ENCODE measurements at places on chromosomes 6 and 20.

- no peak for DNase-seq
Measured at GRCh38 chr6:105753620-105754211, 332.4 kb upstream of the PRDM1 start.

DNA sequence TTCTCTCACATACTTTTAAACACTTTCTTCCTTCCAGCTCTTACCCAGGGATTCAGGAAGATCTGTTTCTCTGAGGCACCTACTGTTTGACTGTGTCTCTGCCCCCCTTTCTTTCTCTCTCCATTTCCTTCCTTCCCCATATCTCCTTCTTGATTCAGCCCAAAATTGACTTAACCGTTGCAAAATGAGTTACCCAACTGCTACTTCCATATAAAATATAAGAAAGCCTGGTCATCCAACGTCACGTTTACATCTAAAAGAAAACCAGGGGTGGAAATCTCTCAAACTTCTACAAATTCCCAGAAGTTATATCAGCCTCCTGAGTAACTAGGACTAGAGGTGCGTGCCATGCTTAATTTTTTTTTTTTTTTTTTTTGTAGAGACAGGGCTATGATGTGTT is 95.2 kb upstream of the INSM1 start:
- no peak for DNase-seq

- DNase-seq: no peak
Measured at GRCh38 chr6:100899202-100899601, 18.1 kb upstream of the ASCC3 start.

- DNase-seq: peak; percentile 83
Measured at GRCh38 chr6:170096191-170096802, 194.6 kb downstream of the DLL1 start.

DNA sequence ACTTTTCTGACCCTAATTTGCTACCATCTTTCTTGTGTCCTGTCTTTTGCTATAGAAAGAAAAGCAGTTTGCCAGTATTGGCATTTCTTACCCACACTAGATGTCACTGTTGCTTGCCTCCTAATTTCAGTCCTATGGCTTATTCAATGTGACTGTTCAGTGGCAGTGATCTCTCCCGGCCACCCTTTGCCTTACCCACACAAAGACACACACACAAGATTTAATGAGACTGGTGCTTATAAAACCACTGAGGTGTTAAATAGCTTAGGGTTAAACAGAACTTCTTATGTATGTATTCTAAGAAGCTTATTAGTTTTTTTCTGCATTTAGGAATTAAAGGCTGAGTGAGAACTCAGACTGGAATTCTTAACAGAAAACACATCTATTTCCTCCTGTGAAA is 233.6 kb upstream of the ASCC3 start:
- DNase-seq: no peak

GRCh38 chr6:32462609-32463008 is 22.9 kb downstream of the HLA-DRA start:
- DNase-seq: no peak

- no peak for DNase-seq
Measured at GRCh38 chr20:63017826-63018411, 11.2 kb upstream of the BHLHE23 start.

DNA sequence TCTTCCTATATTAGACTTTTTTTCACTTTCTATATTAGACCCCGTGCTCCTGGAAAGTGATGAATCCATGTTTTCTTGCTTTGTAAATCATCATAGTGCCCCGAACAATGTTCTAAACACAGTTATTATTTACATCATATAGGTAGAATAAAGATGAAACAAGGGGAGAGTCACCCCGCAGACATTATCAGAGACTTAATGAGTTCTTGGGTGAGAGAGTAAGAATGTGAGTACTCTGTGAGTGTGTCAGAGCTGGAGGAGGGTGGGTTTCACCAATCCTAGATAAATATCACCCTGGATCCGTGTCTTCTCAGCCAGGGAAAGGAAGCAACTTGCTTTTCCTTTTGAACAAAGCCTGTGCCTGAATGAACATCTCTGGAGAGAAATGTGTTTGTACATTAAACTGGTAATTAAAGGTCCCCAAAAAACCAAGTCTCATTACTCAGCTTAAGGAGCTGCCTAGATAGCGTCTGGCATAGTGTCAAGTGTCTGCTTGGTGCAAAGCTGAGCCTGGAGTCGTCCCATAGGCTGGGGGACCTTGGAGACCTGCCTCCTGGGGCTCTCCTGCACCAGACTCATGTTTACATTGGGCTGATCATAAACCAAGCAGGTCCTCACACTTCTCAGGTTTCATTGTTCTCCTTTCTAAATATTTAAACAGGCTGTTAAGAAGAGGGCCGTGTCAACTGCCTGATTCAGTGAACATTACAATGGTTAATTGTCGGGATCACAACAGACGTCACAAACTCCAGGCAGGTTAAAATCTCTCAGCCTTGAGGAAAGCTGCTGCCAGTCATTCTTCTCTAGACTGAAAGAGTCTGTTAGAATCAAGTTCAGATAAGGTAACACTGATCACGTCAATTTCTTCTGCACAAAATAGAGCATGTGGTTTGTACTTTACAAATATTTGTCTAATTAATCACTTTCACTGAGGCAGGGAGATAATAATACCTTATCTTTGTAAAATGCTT is 179.7 kb upstream of the MYLIP start:
- peak; percentile 75 for DNase-seq

GRCh38 chr20:40591119-40591518 is 97.9 kb downstream of the MAFB start:
- no peak for DNase-seq

DNA sequence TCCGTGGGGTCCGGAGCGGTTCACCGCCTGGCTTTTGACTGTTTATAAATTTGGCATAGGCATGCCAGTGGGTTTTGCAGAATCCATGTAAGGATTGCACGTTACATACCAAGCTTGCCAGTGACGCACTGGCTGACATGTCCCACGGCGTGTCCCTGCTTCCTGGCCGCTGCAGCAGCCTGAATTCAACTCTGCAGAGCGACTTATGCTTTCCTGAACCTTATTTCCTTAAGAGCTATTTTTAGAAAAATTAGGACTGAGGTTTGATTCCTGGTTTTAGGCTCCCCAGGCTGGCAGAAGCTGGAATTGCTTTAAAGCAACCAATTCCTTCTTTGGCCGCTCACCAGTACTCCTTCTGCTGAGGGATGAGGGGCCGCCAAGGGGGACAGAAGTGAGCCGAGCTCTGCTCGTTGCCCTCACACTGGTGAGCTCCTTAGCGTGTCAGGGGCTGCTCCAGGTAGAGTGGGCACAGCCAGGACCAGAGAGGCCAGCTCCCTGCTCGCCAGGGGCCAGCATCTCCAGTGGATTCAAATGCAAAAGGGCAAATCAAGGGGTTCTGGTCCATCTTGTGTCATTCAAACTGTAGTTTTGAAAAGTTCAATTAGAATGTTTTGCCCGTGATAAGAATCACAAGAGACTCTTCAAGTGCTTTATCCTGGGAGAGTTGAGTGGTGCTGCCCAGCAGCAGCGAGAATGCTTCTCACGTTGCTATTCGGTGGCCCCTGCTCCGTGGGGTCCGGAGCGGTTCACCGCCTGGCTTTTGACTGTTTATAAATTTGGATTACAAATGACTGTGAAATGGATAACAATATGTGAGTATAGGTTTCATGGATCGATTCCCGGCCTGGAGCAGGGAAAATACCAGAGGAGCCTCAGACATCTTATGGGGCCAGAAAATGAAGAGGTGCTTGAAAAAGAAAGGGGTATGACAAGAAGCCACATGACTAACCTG is 17.5 kb upstream of the IRF4 start:
- DNase-seq: no peak

DNA sequence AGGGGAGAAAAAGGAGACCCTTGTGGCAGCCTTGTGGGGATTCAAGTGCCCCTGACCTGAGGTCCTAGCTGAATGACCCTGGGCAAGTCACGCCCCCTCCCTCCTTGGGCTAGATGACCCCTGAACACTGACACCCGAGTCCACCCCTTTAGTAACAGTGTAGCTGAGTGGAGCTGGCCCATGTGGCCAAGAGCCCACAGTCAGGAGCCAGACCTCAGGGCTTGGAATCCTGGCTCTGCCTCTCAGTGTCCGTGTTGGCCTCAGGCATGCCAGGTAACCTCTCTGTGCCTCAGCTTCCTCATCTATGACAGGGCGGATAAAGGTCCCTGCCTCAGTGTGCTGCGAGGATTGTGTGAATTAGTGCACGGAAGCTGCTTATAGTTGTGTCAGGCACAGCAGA is 14.3 kb downstream of the IP6K3 start:
- no peak for DNase-seq

GRCh38 chr6:39979461-39980328 is 45.4 kb upstream of the MOCS1 start:
- DNase-seq: no peak

- DNase-seq: no peak
Measured at GRCh38 chr20:42641886-42642285, 547.8 kb downstream of the PTPRT start.

GRCh38 chr6:82144852-82145340 is 102.6 kb downstream of the IBTK start:
- DNase-seq: peak; percentile 84

DNA sequence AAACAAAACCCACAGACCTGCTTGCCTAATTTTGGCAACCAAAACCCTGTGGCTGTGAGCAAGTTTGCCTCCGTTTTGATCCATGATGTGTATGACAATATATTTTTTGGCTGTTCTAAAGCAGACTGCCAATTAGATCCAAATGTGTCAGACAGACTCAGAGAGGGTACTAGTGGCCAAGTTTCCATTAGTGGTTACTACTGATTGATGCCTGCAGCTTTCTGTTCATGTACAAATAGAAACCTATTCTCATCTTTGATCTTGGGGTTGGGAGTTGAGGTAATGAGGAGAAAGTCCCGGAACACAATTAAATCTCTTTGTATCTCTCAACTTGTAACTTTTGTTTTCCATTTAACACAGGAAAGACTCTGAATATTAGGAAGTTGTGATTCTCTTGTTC is 100.9 kb downstream of the RNF144B start:
- no peak for DNase-seq

Data from islet precursor cell (in vitro differentiated cells).